ENCODE measurements at places on chromosomes 7 and 10. TPM values are rescaled to one million over a fixed set of nuclear protein-coding genes. Genes with fewer than 3 reads are reported as not detected.
A peak's percentile ranks its signal among the peaks of the same experiment; 100 is the strongest.

CHRM2 gene
- total RNA-seq: not detected

SLC18A3 gene
- total RNA-seq: not detected

- DNase-seq: no peak
Measured at GRCh38 chr7:94022550-94022949, 18.4 kb upstream of the BET1 start.

SLC26A3 gene
- total RNA-seq: not detected

GRCh38 chr7:17988141-17988540, 39.5 kb downstream of the PRPS1L1 start:
- no peak for DNase-seq

GRCh38 chr7:98617051-98617959, at the start of gene NPTX2:
Gene NPTX2 (plus strand): TSS chr7:98617285. CDS start chr7:98617462, 177 bp downstream.
- DNase-seq: peak; percentile 92

DNA sequence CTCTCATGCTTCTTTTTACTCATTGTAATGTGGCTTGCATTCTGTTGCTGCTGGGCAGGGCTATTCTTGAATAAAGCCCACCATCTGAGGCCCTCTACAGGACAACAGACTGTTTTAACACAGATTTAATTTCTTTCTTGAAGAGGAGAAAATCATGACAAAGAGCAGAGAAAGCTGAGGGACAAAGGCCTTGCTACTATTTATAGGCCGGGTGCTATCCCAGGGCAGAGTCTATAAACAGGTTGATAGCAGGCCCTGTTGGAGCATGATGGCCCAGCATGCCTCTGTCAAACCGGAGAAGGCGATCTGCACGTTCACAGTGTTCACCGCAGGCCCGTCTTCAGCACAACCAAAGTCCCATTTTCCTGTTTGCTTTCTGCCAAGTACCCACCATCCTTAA, 3.0 kb downstream of the VIPR2 start:
- peak; percentile 45 for DNase-seq

EFCAB10 gene
- total RNA-seq: 5.0 TPM

GRCh38 chr7:4964506-4964905, 5.5 kb upstream of the MMD2 start:
- no peak for DNase-seq

GRCh38 chr7:52720856-52721255, 314.6 kb upstream of the POM121L12 start:
- no peak for DNase-seq

- no peak for DNase-seq
Measured at GRCh38 chr7:11957956-11958355, 126.0 kb upstream of the THSD7A start.

TDRD1 gene
- not detected for total RNA-seq

DNA sequence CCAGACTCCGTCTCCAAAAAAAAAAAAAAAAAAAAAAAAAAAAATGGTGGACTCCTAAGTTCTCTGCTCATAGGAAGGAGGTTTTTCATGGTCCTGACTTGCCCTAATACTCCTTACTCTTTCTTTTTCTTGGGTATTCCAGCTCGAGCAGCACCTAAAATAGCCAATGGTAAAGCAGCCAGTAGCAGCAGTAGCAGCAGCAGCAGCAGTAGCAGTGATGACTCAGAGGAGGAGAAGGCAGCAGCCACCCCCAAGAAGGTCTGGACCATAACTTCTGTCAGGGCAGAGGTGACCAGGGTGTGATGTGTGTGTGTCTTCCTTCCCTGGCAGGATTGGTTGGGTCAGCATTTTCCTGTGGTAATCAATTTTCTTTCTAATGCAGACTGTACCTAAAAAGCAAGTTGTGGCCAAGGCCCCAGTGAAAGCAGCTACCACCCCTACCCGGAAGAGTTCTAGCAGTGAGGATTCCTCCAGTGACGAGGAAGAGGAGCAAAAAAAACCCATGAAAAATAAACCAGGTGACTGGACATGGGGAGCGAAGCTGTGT, 6.9 kb downstream of the NOLC1 start:
- DNase-seq: no peak

- DNase-seq: peak; percentile 50
Measured at GRCh38 chr7:13032576-13032975, 345.1 kb downstream of the ARL4A start.

RBM48 gene
- total RNA-seq: 22.8 TPM

DNA sequence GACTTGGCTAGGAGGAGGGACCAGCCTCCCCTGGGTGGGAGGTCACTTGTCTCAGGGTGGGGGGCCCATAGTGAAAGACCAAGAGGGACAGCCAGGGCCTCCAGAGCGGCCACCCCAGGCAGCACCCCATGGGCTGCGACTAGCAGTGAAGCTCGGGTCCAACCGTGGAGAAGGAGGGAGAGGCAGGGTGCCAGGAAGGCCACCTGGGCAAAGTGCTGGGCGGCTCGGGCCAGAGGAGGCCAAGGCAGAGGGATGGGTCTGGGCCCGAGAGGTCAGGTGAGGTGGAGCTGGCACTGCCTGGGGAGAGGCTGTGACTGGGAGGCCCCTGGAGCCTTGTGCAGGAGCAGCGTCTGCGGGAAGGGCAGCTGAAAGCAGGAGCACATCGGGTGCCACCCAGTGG, 41.8 kb downstream of the CLRN3 start:
- DNase-seq: no peak
